ENCODE measurements at places on chromosomes 12 and 14.

DNA sequence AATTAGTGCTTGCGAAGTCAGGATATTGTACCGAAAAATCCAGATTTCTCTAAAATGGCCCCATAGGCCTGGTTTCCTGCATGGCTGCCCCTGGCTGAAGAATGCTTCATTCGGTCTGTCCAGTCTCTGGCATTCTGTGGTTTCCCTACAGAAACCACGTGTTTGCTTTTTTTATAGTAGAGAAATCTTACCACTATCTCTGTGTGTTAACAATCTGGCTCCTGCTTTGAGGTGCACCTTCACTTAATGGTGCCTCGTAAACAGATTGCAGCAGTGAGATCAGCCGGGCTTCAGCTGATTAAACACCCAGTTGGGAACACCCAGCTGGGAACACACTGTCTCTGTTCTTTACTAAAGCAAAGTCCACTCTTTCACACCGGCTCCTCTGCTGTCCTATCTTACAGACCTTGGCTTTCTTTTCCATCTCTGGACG, 6.7 kb upstream of the DNAAF2 start:
- DNase-seq, result no peak

DNA sequence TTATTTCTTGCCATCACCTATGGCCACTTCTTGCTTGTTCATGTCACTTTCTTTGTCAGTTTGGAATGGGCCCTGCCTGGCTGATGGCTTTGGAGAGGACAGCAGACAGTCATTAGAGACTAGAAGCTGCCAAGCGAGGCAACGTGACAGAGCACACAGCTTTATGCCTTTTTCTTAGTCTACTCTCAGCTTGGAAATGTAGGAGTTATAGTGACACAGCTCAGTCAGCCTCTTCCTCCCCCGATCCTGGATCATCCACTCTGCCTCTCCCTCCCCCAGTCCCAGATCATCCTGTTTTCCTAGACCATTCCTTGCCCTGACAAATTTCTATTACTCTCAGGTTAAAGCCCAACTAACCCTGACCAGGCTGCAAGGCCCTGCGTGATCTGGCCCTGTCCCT, 26.6 kb downstream of the ETV6 start:
- no peak for DNase-seq

- DNase-seq, result no peak
Observed at GRCh38 chr12:57896434-57897201, 44.7 kb upstream of the ATP23 start.

GRCh38 chr14:51744372-51745130, 92.8 kb downstream of the FRMD6 start:
- no peak for DNase-seq

GRCh38 chr14:61630399-61631044, 64.8 kb upstream of the HIF1A start:
- DNase-seq, result no peak

DNA sequence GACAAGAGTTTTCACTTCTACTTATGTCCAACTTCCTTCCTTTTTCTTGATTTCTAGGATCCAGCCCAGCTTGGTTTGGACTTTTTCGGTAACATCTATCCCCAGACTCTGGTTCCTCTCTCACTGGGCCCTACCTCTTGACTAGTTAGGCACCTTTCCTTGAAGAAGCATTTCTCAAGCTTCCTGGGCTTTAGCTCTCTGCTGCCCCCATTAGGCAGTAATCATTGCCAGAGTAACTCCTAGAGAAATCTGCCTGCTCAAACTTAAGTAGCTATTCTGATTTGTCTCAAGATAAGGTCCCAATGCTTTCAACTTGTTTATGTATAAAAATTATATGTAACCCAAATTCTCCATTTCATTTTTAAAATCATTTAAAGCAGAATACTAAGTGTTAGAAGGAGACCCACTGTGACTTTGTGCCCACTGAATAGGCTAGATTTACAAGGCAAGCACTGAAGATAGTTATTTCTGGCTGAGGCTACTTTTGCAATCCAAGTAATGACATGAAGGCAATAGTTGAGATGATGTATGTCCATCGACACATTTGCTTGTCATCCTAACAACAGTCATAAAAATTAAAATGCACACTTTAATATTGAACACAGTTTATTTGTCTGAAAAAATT, 275.0 kb upstream of the G2E3 start:
- DNase-seq, result no peak

DNA sequence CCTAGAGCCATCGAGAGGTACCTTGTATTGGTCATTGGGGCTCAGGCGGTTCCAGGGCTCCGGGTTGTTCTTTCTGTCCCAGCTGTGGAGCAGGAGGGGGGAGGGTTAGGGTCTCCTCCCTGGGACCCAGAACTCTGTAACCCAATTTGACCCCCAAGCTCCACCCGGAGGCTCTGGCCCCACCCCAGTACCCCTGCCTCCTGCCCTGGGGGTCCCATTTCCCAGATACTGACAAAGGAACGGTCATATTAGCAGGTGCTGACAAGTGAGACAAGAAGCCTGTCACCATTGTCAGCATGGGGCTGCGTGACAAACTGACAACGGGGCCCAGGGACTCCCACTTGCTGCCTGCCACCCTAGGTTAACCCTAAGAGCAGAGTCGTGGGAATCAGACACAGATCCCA, 6.2 kb downstream of the SHMT2 start:
- no peak for DNase-seq

- no peak for DNase-seq
Observed at GRCh38 chr14:56422703-56423213, 156.8 kb upstream of the TMEM260 start.

- DNase-seq, result no peak
Observed at GRCh38 chr14:61813096-61813606, 50.9 kb downstream of the SNAPC1 start.

GRCh38 chr14:25055005-25055404, 5.1 kb upstream of the STXBP6 start:
- no peak for DNase-seq

DNA sequence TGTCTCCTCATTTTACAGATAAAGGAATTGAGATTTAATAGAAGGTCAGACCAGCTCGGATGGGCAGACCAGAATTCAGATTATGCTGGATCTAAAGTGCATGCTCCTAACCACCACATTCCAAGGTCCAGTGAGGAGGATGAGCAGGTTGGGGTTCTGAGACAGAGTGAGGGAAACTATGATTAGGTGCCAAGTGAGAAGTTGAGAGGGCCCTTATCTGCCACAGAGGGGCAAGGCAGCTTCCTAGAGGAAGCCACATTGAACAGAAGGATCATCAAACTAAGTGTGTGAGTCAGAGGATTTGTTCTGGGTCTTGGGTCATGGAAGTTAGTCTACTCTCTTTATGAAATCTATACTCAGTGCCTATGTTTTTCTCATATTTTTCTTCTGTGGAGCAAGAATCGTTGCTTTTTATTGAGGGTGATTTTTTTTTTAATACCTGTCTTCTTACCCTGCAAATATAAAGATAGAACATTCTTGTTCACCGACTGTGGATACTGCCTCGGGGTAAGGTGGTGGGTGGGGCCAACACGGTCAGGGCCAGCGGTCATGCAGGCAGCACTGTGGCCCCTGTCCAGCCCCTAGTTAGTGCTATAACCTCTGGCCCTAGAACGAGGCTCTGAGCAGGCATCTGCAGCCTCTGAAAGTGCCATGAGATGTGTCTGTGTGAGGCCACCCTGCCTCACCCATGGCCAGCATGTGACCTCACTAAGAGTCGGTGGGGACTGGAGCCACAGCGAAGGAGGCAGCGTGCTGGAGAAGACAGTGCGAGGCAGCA, 55.6 kb upstream of the PTHLH start:
- no peak for DNase-seq

DNA sequence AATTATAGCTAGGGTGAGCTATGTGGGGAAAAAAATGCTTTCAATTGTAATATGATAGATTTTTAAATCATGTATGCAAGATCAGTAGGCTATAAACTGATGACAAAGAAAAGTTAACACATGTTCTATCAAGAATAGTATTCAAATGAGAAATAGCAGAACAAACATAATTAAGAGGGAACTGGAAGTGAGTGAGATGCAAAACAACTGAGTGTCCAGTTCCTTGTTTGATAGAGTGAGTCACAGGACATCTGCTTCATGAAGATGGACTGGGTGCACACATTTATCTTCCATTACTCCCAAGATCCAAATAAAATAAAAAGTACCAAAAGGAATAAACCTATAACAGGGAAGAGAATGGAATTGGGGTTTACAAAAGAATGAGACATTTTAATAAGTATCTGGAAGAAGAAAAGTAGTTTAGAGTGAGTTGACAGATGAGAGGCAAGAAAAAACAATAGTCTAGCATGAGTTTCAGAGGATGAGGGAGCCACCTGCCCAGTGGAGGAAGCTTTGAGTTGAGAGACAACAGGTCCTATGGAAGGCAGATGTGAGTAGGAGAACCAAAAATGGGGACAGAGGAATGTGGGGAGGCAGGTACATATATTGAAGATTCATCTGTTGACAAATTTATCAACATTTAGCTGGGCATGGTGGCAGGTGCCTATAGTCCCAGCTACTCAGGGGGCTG, 178.1 kb upstream of the ARHGAP5 start:
- DNase-seq, result no peak

- no peak for DNase-seq
Observed at GRCh38 chr12:124852329-124852831, 11.3 kb downstream of the SCARB1 start.

DNA sequence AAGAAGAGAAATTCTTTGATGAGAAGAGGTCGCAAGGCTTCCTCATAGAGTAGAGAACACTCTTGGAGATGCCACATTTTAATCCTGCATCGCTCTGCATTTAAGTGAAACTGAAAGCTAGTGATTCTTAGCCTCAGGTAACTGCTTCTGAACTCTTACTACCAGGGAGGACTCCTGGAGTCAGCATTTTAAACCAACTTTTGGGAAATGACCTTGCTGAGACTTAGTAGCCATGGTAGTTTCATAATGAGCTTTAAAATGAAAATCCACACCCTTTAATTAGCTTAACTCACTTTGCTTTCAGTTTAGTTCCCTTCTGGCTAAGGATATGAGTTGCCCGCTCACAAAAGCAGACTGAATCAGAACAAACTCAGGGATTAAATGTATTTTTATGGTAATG, 80.3 kb downstream of the SYNE2 start:
- no peak for DNase-seq

DNA sequence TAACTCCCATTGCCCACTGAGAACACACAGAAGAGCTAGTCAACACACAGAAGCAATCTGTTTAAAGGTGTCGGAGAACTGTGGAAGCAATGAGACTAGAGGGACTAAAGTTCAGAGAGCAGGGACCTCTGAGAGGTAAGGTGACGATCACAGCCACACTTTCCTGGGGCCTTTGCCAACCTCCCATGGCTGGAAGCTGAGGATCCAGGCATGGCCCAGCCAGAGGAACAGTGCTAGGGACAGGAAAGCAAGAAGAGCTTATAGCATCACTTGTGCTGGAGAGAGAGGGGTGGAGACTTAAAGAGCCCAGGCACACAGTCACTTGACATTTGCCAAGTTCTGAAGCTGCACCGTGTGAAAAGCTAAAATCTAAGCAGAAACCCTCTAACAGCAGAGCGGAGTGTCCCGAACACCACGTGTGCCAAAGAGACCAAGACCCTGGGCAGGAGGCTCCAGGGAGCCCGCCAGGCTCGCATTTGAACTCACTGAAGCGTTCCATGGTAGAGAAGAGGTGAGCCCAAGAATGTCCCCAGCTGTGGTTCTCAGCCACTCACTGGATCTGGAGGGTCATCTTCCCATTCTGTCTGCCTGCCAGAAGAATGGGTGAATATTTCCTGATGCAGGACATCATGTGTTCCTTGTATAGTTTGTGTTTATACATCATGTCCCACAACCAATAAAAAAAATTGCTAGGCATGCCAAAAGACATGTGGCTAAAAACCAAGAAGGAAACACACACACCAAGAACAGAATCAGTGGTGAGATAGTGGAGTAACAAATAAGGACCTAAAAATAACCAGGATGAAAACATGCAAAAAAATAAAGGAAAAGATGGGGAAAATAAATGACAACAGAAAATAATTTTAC, 174.0 kb upstream of the C14orf180 start:
- no peak for DNase-seq

DNA sequence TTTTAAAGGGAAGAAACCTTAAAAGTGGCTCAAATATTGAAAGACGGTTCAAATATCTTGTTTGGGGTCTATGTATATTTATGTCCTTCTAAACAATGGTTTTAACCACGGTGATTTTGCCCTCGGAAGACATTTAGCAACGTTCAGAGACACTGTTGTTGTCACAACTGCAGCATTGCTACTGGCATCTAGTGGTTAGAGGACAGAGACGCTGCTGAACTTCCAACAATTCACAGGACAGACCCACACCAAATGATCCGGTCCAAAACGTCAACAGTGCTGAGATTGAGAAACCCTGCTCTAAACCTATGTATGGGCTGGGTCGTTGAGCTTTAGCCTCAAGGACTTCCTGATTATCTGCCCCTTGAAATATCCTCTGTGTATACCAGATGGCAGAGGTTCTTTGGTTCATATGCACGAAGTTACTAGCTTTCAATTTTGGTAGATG, 1.7 kb downstream of the ANGEL1 start:
- DNase-seq, result no peak

DNA sequence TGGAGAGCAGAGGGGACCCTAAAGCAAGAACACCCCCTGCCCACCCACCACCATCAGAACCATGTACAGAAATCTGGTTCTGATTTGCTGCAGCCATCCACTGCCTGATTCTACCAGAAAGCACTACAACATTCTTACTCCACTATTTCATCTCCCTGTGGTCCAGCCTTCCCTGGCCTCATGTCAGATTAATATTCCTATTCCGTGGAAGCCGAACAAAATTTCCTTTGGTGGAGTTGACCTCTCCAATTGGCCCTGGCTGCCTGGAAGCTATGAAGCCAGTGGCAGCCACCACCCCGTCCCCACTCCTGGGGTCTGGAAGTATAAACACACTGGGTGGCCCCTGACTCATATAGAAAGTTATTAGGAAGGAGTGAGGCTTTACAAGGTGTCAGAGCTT, 60.2 kb downstream of the ANO2 start:
- no peak for DNase-seq

- DNase-seq, result no peak
Observed at GRCh38 chr14:105577314-105577861, 51.0 kb downstream of the TMEM121 start.
